Naive thymus-derived CD8-positive, alpha-beta T cell (primary cell): ENCODE measurements at places on chromosomes 11 and 22. TPM values are rescaled to one million over a fixed set of nuclear protein-coding genes. Genes with fewer than 3 reads are reported as not detected.

GRCh38 chr11:75371949-75372876 lies 20.8 kb upstream of the ARRB1 start:
- H3K27me3 ChIP-seq, result no peaks in the 10 kb centered on the region
- H3K27ac ChIP-seq, result peak overlapping the region; percentile 30
- H3K4me1 ChIP-seq, result peaks cover 22% of the 10 kb centered on the region
- no peak overlapping the region for H3K4me3 ChIP-seq
- H3K36me3 ChIP-seq, result peaks cover 2% of the 10 kb centered on the region

UEVLD gene
- 6.0 TPM for total RNA-seq

GRCh38 chr22:25368271-25368670 lies 148.8 kb downstream of the CRYBB2 start:
- no peak overlapping the region for H3K27ac ChIP-seq
- no peaks in the 10 kb centered on the region for H3K27me3 ChIP-seq
- no peaks in the 10 kb centered on the region for H3K4me1 ChIP-seq
- no peaks in the 10 kb centered on the region for H3K36me3 ChIP-seq
- DNase-seq, result no peak

DNA sequence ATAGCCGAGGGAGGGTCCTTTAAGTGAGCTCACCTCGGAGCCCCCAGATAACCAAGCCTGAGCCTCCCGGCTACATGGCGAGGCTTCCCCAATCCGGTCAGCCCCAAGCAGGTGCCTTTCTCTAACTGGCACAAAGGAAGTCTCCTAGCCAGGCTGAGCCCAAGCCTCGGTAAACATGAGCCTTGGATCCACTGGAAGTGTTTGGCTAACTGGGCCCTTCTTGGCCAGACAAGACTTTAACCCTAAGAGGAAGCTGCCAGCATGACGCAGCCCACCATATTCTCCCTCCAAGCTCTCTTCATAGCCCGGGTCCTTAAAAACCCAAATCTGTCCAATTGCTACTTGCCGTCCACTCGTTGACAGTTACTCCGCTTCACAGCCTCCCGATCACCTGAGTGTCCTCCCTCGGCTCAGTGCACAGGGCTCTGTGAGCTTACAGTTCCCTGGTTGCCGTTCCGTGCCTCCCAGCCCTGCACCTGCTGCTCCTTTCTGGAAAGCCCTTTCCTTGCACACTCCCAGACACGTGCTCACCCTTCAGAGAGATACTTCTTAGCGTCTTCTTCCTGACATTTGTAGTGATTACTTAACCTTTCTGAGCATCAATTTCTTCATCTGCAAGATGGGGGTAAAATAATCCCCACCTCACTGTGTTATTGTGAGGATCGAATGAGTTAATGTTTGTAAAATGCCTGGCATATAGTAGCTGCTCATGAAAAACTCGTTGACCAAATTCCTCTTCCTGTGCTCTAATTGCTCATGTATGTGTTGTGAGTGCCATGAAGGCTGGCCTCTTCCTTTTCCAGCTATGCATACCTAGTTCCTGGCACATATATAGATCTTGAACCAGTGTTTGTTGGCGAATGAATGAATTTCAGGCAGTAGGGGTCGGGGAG lies 25.6 kb downstream of the TXN2 start:
- H3K36me3 ChIP-seq, result no peaks in the 10 kb centered on the region
- no peaks in the 10 kb centered on the region for H3K27me3 ChIP-seq
- peaks cover 44% of the 10 kb centered on the region for H3K4me1 ChIP-seq

- peak overlapping the region; percentile 99 for H3K4me3 ChIP-seq
- peaks cover 47% of the 10 kb centered on the region for H3K36me3 ChIP-seq
- no peak for DNase-seq
- no peaks in the 10 kb centered on the region for H3K27me3 ChIP-seq
- H3K4me1 ChIP-seq, result peaks cover 44% of the 10 kb centered on the region
These were observed 789 bp downstream of the RPS13 start for GRCh38 chr11:17076517-17077239.
